ENCODE measurements at places on chromosomes 5 and 9.

- no peak for DNase-seq
Measured at GRCh38 chr9:136336156-136336870, 9.0 kb downstream of the GPSM1 start.

GRCh38 chr5:36240779-36241630 is 720 bp downstream of the NADK2 start:
- DNase-seq = peak; percentile 46

- no peak for DNase-seq
Measured at GRCh38 chr5:180795771-180796313, 6.8 kb downstream of the MGAT1 start.

GRCh38 chr5:98798847-98799246 is 25.4 kb downstream of the RGMB start:
- no peak for DNase-seq

GRCh38 chr5:158392753-158393152 is 533.8 kb upstream of the CLINT1 start:
- no peak for DNase-seq

- DNase-seq = no peak
Measured at GRCh38 chr9:134192951-134193731, 28.8 kb upstream of the RNU6ATAC start.

- DNase-seq = no peak
Measured at GRCh38 chr9:94680621-94681020, 41.3 kb upstream of the FBP1 start.

DNA sequence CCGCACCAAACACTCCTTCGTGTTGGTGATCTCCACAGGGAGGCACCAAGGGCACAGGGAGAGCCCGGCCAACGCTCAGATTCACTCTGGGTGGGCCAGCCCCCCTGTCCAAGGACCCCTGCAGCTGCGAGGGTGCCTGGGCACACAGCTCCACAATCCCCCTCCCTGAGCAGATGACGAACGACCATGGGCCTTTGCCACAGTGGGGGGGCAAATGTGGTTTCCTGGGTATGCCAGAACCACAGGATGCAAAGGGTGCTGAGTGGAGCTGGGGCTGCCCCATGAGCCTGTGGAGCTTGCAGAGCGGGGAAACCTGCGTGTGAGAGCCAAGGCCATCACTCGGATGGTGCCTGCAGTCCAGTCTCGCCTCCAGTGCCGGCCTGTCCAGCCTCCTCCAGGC is 31.0 kb downstream of the LPCAT1 start:
- DNase-seq = no peak

DNA sequence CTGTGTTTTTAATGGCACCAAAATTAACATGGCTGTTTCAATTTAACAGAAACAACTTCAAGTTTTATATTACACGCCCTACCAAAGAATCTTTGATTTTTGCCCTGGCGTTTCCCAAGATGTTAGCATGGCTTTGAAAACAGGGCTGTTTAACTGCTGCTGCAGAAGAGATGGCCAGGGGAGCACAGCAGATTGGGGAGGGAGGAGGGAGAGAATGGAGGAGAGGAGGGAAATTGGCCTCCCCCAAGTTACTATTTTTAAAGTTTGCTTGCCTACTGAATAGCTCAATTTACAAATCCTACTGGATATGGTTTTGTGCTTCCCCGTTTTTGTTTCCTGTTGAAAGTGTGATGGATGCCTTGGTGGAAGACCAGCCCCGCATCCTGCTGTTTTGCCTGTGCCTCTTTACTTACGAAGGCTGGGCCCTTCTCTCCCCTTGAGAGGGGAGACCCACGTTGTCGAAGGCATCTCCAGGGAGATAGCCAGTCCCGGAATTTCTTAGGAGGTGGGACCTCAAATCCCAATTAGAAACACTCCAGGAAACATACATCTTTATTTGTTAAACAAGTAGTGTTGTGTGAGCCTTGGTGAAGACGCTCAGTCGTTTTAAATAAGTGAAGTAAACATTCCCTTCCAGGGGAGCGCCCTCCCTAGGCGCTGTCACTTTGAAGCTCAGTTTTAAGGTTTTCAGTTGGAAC is 98.6 kb downstream of the AOPEP start:
- no peak for DNase-seq

GRCh38 chr5:91864962-91865361 is 481.8 kb upstream of the ARRDC3 start:
- no peak for DNase-seq

DNA sequence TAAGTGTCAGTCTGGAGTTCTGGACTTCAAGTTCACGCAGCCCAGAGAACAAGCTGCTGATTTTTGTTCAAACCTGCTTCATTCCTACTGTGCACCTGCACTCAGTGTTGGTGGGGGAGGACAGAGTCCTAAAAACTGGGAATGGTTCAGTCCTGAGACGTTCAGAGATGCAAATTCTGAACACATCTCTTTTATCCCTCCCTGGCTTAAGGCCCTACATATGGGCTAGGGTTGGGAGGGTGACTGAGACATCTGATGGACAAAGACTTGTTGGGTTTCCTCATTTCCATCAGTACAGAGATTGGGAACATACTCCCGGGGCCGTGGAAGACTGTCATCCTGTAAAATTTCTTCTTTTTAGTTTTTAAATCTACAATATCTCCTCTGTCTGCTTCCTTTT is 83.0 kb upstream of the TTC23L start:
- no peak for DNase-seq

- no peak for DNase-seq
Measured at GRCh38 chr5:142181547-142182163, 73.1 kb downstream of the NDFIP1 start.

DNA sequence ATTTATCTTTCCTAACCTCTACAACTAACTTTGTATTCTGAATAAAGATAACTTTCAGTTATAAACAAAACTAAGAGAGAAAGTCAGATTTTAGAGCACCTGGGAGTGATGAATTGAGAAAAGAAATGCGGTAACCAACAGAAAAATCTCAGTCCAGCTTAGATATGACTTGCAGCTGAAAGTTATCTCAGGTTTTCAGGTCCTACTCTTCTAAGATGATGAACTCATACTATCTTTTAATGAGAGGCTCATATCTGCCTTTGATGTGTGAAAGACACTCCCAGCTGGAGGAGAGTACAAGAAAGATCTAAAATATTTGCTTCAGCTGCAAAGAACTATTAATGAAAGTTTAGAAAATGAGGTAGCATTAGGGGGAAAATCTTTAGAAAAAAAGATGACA is 190.5 kb downstream of the DENND1A start:
- DNase-seq = no peak

DNA sequence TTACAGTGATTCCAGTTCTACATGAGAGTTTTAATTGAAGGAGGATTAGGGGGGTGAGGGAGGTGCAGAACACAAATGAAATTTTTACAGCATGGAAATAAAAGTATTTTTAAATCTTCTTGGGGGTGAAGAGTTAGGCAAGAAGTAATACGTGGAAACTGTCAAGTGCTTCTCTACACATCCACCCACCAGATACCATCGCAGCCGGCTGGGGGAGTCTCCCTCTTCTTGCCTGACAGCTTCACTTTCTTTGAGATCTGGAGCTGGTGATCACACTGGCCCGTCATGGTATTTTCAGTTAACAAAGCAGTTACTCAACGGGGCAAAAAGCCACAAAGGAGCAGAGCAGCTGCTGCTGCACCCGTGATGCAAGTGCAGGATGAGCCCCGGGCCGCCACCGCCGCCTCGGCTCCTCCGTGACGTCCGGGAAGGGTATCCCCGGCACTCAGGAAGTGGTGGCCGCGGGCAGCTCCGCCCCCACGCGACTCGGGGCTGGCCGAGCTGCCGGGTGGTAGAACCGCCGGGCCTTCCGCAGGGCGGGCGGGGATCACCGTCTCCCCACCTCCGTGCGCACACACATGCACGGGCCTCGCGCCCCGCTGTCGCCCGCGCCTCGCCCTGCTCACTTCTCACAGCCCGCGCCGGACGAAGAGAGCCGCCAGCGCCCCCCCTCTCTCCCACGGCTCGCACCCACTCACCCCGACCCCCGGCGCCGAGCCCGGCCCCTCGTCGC is 2.4 kb upstream of the NR4A3 start:
- DNase-seq = peak; percentile 77

GRCh38 chr9:126617823-126618165 is 4.1 kb downstream of the LMX1B start:
- DNase-seq = no peak

DNA sequence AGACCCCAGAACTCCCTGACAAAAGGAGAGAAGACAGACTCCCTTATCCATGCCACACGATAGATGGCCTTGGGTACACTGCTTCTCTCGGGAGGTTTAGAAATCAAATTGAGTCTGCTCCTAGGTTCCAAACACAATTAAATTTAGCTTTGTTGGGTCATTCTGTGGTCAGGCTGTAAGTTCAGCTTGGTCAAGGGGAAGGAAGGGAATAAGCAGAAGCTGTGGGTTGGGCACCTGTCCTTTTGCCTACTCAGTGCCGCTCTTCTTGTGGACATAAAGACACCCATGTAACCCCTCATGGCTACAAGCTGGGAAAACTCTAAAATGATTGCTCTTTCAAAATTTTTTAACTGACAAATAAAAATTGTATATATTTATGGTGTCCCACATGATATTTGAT is 19.1 kb upstream of the AK3 start:
- DNase-seq = no peak

- no peak for DNase-seq
Measured at GRCh38 chr9:124724415-124725067, 46.6 kb downstream of the NR6A1 start.

GRCh38 chr9:121819428-121820231 is 168.2 kb downstream of the DAB2IP start:
- no peak for DNase-seq

- DNase-seq = peak; percentile 90
Measured at GRCh38 chr9:136799854-136800657, 3.9 kb downstream of the CCDC183 start.

- DNase-seq = no peak
Measured at GRCh38 chr5:172118891-172119290, 69.1 kb downstream of the STK10 start.

- DNase-seq = no peak
Measured at GRCh38 chr5:135443161-135443960, 3.8 kb downstream of the DCANP1 start.

DNA sequence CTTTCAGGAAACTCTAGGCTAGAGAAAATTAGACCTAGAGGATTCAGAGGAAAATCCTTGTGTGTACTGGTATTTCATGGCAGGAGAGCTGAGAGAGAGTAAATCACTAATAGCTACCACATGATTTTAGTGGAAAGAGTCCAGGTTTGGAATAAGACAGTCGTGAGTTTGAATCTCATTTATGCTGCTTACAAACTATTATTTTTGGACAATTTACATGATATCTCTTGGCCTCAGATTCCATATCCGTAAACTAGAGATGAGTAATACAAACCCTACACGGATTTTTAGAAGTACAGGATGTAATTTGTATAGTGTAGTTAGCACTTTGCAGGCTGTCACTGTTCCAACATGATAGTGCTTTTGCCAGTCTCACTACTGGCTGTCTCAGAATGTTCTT is 2.7 kb downstream of the IL31RA start:
- DNase-seq = no peak

DNA sequence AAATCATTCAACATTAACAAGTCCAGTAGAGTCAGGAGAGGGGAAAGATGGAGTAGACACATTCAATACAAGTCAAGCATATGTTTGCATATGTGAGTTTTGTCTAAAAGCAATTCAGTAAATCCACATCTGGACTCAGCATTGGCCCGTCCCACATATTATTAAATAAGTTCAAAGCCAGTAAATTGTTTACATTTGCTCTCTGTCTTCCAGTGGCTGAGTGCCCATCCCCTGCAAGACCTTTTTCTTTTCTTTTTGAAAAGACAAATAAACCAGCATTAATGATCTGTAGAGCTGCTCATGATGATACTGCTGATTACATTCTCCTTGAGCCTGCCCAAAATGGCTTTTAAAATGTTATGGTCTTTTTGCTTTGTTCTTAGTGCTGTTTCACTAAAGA is 71.1 kb downstream of the TNC start:
- no peak for DNase-seq

DNA sequence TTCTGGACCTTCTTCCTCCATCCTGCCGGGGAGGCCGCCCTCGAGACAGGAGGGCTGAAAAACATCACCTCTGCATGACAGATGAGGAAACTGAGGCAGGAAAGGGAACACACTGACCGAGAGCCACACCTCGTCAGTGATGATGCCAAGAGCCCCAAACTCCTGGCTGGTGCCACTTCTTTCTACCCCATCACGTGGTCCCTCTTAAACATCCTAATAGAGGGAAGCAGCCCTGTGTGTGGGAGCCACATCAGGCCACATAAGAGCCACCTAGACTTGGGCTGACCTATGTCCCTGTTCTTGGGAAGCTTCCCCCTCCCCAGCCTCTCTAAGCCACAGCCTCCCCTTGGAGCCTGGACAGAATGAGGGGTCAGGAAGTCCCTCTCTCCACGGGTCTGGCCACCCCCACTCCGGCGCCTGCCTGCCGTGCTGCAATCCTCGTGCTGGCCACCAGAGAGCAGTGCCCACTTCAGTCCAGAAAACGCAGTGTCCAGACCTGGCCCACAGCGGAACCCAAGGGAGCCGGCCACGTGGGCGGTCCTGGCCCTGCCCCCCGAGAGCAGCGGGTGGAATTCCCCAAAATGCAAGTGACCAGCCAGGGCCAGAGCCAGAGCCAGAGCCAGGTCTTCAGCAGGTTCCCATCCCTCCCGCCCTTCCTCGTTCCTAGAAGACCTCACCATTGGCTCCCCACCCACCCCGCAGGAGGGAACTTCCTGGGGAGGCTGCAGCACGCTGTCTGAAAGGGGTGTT is 54.7 kb upstream of the SARDH start:
- peak; percentile 4 for DNase-seq

GRCh38 chr5:56415356-56415765 is 182.2 kb upstream of the ANKRD55 start:
- peak; percentile 44 for DNase-seq

DNA sequence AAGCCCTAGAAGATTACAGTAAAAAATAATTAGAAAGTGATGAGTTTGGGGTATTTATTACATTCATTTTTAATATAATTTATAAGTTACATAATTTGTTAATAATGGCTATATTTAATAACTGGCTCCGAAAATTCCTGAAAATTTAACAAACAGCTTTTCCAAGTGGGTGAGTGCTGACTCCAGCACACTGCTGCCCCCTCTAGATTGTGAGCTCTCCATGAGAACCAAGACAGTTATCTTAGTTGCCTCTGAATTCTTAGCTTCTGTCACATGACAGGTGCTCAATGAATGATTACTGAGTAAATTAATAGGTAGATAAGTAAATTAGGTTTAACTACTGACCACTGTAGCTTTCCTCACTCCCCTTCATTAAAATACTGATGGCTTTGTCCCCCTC is 7.8 kb downstream of the KLHL3 start:
- DNase-seq = no peak

DNA sequence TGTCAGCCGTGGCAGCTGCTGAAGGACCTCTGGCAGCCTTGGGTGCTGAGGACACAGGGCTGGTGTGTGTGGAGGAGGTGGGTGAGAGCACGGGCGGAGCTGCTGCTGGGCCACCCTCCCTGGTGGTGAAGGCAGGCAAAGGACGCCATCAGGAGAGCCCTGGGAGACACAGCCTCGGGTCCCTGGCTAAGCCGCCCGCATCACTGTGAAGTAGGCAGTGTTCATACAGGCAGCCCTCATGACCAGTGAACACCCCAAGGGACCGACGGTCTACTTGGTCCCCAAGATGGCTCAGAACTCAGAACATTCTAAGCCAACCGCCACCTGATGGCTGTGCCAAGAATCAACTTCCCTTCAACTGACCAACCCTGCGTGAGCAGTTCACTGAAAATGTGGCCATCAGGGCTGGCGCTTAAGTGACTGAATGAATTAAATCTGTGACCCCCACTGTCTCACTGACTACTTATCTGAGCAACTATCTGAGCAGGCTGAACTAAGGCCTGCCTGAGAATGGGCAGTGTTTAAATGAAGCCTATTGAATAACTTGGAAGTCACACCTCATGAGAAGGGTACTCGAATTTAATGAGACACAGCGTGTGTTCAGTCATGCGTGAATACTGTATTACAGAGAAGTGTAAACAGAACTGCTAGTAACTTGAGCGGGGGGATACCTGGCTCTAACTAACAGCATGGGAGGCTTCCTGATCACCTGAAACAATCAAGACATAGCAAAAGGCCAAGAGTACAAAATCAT is 54.7 kb upstream of the SIMC1 start:
- no peak for DNase-seq
